ENCODE measurements at places on chromosomes 16 and 17.

DNA sequence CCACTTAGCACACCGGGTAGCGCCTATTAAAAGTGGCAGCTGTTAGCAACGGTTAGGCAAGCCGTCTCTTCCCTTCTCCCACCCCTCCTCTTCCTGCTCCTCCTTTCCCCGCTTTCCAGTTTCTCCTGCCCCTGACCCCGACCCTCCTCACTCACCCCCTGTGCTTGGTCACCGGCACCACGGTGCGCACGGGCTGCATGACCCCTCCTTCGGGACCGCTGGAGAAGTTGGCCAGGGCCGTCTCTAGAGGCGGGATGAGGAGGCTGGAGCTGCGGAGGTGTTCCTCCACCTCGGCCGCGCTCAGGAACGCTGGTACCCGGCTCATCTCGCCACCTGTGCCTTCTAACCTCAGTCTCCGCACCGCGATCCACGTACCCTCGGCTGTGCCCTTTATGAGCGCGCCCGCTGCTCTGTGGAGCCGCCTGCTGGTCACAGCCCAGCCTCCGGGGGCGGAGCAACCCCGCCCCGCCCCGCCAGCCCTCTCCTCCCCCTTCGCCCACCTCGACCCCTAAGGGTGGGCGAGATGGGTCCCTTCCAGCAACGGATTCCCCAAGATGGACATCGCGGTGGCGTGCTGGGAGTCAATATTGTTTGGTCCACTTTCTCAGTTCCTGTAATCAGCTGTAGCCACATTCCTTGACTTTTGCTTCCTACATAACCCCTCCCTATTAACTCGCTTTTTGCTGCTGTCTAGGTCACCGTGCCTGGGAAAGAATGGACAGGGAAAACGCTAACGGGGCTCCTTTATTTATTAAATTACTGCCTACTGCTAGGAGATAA is at the start of gene CRYM:
CRYM (minus strand) TSS at position 364 of the 780 bp plus-strand sequence; CDS start at position 325, 39 bp downstream.
- DNase-seq, result no peak

DNA sequence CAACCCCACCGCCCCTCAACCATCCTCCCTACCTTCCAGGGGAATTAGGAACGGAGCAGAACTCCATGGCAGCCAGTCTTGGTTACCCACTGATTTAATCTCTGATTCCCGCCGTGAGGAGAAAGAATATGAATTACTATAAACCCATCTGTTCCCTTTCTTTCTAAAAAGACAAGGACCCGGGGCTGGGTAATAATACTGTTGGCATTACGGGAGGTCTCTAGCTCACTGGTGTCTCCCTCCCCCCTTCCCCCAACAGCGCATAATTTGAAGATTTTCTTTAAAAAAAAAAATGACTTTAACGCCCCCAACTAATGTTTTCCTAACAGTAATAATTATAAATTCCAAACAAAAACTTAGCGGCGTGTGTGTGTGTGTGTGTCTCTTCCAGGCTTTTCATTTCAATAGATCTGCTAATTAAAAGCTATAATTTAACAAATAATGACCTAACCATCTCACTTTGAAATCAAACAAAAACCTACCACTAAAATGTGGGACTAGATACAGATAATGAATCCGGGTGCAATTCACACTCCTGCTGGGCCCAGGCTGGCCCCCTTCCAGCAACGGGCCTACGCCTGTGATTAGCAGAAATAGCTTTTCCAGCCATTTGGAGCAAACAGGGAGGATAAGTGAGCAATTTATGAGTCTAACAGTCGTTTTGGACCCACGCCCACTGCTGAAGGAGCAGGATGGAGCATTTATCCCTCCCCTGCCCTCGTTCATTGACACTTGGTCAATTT is 18.2 kb upstream of the BHLHA9 start:
- DNase-seq, result no peak

GRCh38 chr16:20704281-20704680 is 6.8 kb upstream of the ACSM1 start:
- no peak for DNase-seq

GRCh38 chr16:70782237-70782636 is 18.7 kb downstream of the VAC14 start:
- no peak for DNase-seq

GRCh38 chr17:56616239-56616638 is 22.7 kb downstream of the NOG start:
- DNase-seq, result no peak

GRCh38 chr17:958712-959451 is 20.7 kb downstream of the NXN start:
- DNase-seq, result no peak

DNA sequence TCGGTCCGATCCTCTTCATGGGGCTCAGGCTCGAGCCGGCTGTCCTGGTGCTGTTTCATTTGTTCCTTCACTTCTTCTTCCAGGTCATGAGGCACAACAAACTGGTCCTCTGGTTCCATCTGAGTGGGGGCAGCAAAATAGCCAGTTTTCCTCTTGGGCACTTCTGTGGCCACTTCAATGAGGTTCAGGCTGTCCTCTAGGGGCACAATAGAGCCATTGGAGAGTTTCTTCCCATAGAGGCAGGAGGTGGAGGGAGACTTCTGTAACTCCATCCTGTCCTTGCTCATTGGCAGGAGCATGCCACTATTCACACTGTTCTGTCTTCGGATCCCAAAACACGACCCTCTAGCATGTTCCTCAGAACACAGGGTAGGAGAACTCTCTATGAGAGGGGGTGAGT is 22.9 kb downstream of the MARVELD3 start:
- peak; percentile 18 for DNase-seq
